ENCODE measurements at places on chromosomes 3 and 15. TPM values are rescaled to one million over a fixed set of nuclear protein-coding genes. Genes with fewer than 3 reads are reported as not detected.

CCR9 gene
- not detected for total RNA-seq

- H3K4me1 ChIP-seq = peaks cover 4% of the 10 kb centered on the region
- DNase-seq = no peak
- H3K4me3 ChIP-seq = no peak overlapping the region
- no peaks in the 10 kb centered on the region for H3K36me3 ChIP-seq
- H3K27me3 ChIP-seq = no peaks in the 10 kb centered on the region
Measured at GRCh38 chr3:109985943-109986555, 648.7 kb upstream of the DPPA4 start.

GRCh38 chr3:81962396-81962795 lies 201.0 kb upstream of the GBE1 start:
- DNase-seq = no peak
- H3K4me3 ChIP-seq = no peak overlapping the region
- no peaks in the 10 kb centered on the region for H3K36me3 ChIP-seq
- peaks cover 10% of the 10 kb centered on the region for H3K4me1 ChIP-seq

- peaks cover 10% of the 10 kb centered on the region for H3K4me1 ChIP-seq
- no peaks in the 10 kb centered on the region for H3K36me3 ChIP-seq
- peak overlapping the region; percentile 30 for H3K27ac ChIP-seq
- no peak overlapping the region for H3K4me3 ChIP-seq
- H3K27me3 ChIP-seq = no peaks in the 10 kb centered on the region
Measured at GRCh38 chr3:31254483-31254882, 278.2 kb upstream of the STT3B start.

DNA sequence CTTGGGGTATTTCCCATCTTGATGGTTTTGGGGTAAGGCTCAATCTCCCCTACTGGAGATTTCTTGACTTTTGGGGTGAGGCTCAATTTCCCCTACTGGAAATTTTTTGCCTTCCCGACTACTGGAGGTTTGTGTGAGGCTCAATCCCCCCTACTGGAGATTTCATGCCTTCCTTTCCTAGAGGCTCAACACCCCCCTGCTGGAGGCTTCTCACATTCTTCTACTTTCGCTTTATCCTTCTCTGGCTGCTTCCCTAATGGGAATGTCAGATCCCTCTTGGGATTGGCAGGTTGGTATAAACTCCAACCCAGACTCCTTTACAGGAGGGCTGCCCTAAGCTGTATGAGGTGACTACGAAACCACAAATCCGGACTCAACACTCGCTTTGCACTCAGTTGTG lies 49.2 kb downstream of the KATNBL1 start:
- H3K4me3 ChIP-seq = no peak overlapping the region
- DNase-seq = no peak
- H3K4me1 ChIP-seq = no peaks in the 10 kb centered on the region

All from mesothelial cell of epicardium (in vitro differentiated cells).